Stimulated activated CD8-positive, alpha-beta memory T cell treated with anti-CD3 and anti-CD28 coated beads, Interleukin-7, amount 100 ng/mL, for 24 hours (primary cell): ENCODE measurements at places on chromosomes 5 and 9.

DNA sequence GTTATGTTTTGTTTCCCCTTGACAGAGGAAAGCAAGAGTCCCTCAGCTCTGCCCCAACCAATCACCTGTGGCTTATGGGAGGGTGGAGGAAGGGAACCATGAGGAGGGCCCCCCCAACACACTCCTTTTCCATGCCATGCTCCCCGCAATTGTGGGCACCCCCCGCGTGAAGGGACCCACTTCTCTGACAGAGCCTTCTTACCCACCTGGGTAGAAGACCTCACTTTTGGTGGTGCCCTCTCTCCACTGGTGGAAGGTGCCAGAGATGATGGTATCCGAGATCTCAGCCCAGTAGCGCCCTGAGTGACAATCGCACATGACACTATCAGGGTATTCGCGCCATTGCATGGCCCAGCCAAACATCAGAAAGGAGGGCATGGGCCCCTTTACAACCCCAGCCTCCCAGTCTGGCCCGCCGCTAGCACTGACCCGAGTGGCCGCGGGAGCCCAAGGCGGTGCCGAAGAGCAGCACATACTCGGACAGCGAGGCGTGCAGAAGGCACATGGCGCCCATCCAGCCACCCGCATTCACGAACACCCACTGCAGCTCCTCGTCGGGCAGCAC, 714 bp downstream of the SIGMAR1 start:
- DNase-seq = no peak

DNA sequence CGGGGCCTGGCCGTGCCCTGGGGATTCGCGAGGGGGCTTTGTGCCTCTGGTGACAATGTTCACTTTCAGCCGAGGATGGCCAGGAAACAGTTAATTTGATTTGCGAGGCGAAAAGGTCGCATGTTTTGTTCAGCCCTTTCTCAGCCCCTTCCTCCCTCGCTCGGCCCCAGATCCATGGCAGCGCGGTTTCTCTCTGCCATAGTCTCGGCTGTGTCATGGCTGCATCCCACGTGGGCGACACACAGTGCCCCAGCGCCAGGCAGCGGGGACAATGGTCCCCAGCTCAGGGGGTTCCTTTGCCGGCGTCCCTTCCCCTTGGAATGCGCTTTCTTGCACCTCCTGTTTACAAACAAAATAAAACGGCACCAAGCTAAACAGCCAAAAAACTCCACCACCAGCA, 370.3 kb upstream of the IRX2 start:
- DNase-seq = no peak

DNA sequence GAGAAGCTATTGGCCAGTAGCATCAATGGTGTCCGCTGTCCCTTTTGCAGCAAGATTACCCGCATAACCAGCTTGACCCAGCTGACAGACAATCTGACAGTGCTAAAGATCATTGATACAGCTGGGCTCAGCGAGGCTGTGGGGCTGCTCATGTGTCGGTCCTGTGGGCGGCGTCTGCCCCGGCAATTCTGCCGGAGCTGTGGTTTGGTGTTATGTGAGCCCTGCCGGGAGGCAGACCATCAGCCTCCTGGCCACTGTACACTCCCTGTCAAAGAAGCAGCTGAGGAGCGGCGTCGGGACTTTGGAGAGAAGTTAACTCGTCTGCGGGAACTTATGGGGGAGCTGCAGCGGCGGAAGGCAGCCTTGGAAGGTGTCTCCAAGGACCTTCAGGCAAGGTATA, 10.8 kb downstream of the TRIM32 start:
- no peak for DNase-seq

- no peak for DNase-seq
These were observed 73.6 kb upstream of the RPS23 start for GRCh38 chr5:82351754-82352145.

DNA sequence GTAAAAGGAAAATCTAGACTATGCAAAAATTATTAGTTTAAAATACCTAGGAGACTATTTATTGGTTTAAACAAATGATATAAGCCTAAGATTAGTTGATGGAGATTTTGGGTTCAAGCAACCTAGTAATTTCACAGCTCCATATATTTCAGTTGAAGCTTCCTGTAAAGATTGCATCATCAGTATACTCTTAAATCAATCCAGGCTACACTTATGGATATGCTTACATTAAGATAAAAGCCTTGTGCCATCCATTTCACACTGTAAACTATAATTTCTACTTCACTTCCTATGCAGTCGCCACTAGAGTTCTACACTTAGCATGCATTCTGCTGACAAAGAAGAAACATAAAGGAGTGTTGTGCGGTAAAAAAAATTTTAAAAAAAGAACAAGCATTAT, 7.3 kb upstream of the LIX1 start:
- DNase-seq = no peak

- no peak for DNase-seq
These were observed 122.1 kb downstream of the EBF1 start for GRCh38 chr5:158977642-158978041.

DNA sequence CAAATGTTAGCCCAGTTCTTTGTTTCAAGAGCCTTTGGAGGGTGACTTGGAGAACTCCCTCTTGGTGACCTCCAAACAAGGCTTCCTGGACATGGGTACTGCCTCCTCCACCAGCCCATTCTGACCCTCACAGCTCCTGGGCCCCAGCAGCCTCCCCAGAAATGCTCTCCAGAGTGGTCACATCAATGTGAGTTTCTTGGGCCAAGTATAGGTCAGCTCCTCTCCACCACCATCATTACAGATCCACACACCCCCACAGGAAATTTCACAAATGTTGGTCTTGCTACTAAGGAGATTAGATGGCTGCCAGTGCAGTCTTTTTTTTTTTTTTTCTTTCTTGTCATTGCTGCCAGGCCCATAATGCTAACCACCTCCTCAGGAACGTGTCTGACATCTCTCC, 410.7 kb downstream of the DTWD2 start:
- DNase-seq = no peak

GRCh38 chr5:80034559-80034958, 589 bp upstream of the THBS4 start:
- DNase-seq = no peak

GRCh38 chr5:6261668-6262067, 116.7 kb downstream of the MED10 start:
- DNase-seq = no peak

- no peak for DNase-seq
These were observed 42.6 kb downstream of the MLLT3 start for GRCh38 chr9:20579524-20580314.

GRCh38 chr5:96880444-96881164, 4.3 kb downstream of the ERAP2 start:
- DNase-seq = no peak

GRCh38 chr5:1094670-1095190, 17.1 kb downstream of the SLC12A7 start:
- DNase-seq = no peak

- DNase-seq = no peak
These were observed 10.5 kb downstream of the POC5 start for GRCh38 chr5:75706775-75707174.
